ENCODE measurements at places on chromosomes 6 and 20.

DNA sequence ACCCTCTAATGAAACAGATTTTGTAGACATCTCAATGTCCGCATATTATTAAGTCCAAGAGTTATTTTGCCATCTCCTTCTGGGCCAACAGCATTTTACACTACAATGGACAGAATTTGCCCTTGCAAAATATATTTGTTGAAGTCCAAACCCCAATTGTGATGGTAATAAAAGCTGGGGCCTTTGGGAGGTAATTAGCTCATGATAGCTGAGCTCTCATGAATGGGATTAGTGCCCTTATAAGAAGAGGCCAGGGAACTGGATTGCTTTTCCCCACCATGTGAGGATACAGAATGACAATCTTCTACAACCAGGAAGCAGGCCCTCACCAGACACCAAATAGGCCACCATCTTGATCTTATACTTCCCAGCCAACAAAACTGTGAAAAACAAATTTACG lies 44.9 kb upstream of the MTRF1L start:
- no peak for DNase-seq

DNA sequence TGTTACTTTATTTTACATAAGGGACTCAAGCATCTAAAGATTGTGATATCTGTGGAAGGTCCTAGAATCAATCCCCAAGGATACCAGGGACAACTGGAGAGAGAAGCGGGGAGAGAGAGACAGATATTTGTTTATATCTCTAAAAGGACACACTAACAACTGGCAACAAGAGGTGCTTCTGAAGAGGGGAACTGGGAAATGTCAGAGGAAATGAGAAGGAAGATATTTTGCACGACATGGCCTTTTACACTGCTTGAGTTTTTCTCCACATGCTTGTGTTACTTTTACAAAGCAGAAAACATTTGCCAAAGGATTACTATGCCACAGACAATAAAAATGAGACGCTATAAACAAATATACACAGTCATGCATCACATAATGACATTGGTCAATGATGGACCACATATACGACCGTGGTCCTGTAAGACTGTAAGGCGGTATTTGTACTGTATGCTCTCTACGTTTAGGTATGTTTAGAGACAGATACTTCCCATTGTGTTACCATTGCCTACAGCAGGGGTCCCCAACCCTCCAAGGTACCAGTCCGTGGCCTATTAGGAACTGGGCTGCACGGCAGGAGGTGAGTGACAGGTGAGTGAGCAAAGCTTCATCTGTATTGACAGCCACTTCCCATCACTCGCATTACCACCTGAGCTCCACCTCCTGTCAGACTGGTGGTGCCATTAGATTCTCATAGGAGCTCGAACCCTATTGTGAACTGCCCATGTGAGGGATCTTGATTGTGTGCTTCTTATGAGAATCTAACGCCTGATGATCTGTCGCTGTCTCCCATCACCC lies 64.6 kb upstream of the PTPN1 start:
- no peak for DNase-seq

- no peak for DNase-seq
Observed at GRCh38 chr6:5506149-5506548, 244.8 kb downstream of the FARS2 start.

DNA sequence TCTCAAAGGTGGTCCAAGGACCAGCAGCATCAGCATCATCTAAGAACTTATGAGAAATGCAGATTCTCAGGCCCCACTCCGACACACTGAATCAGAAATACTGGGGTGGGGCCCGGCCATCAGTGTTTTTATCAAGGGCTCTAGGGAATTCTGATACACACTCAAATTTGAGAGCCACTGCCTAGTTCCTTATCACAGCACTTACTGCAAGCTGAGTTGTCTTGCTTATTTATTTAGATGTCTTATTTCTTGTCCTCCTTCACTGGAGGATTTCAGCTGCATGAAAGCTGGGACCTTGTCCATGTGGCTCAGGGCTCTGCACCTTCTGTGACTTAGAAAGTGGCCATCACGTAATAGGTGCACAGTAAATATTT lies 139.4 kb upstream of the RREB1 start:
- DNase-seq, result no peak

GRCh38 chr6:136773473-136773796 lies 18.8 kb downstream of the MAP3K5 start:
- no peak for DNase-seq

GRCh38 chr6:15522427-15522826 lies 140.4 kb downstream of the DTNBP1 start:
- no peak for DNase-seq

DNA sequence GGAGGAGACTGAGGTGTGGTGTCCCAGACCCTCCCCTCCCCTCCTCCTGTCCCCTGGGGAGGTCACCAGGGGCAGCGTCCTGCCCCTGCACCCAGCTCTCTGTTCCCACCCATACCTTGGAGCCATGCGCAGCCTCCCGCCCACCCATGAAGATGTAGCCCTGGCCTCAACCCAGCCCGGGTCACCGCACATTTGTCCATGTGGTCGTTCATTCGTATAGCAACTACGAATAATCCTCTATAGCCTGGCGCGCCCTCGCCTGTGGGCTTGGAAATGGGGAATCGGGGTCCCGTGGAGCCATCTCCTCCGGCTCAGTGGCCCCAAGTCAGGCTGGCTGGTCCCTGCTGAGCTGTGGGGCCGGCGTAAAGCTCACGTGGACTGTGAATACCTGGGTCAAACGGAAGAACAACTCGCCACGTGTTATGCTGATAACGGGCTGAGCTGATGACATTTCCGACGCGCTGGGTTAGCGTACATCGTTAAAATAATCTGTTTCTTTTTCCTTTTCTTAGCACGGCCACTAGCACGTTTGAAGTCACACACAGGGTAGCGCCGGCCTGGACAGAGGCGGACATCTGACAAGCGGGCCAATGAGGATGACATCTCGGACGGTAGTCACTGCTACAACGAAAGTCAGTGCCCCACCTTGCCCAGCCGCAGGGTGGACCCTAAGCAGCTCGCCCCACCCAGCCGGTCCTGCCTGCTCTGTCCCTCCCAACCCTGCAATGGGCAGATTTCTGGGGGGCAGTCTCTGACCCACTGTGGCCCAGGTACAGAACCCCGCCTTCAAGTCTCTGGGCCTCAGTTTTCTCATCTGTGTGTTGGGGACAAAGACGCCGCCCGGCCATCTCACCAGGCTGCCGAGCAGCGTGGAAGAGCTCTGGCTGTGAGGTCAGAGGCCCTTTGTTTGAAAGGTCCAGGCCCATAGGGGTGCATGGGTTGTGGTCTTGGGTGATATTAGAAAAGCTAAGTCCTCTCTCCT lies 19.8 kb upstream of the RBBP8NL start:
- no peak for DNase-seq

- DNase-seq, result no peak
Observed at GRCh38 chr20:46111028-46111835, 6.9 kb upstream of the CD40 start.

GRCh38 chr6:36724514-36725390 lies 27.1 kb downstream of the RAB44 start:
- DNase-seq, result peak; percentile 40

- DNase-seq, result no peak
Observed at GRCh38 chr6:52667572-52667971, 3.3 kb upstream of the TMEM14A start.

GRCh38 chr20:1526896-1527295 lies 30.6 kb downstream of the SIRPD start:
- DNase-seq, result no peak

- DNase-seq, result no peak
Observed at GRCh38 chr20:20435453-20435852, 67.5 kb downstream of the INSM1 start.

DNA sequence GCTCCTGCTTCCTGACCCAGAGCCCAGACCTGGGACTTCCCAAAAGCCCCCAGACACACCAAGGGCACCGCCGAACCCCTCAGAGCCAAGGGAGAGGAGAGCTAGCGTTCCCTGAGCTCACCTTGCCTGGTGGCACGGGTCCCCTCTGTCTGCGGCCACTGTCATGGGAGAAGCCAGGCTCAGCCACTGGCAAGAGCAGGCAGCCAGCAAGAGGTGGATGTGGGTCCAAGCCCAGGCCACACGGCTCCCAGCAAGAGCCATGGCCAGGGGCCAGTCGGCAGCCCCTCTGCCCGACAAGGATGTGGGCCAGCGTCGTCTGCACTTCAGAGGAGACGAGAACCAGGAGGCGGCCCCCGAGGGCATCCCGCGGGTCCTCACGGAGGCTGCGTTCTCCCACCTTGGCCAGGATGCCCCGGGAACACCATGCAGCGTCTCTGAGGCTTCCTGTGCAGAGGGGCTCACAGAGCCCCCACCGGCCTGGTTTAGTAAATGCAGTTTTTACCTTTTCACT lies 2.2 kb upstream of the PPDPF start:
- no peak for DNase-seq

- no peak for DNase-seq
Observed at GRCh38 chr6:89243331-89243629, 26.1 kb upstream of the GABRR1 start.

GRCh38 chr20:62739581-62740285 lies 31.1 kb downstream of the NTSR1 start:
- DNase-seq, result no peak

DNA sequence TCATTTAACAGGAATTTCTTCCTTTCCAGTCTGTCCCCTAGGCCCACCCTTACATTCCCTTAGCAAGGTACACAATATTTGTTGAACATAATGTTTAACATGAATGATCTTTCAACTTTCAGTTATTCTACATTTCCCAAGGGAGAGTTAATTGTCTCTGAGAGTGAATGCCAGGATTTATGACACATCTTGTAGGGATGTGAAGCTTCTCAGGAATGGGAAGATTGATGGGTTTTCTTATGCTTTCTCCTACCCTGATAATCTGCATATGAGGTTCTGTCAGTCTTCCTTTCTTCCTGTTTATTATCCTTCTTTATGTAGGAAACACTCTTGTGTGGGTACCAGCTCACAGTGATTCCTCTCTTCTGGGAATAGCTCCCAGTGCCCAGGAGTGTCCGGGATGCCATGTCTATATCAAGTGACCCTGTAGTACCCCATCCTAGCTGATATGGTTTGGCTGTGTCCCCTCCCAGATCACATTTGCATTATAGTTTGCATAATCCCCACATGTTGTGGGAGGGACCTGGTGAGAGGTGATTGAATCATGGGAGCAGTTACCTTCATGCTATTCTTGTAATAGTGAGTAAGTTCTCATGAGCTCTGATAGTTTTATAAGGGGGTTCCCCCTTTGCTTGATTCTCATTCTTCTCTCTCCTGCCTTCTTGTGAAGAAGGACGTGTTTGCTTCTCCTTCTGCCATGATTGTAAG lies 7.1 kb upstream of the FYN start:
- DNase-seq, result no peak

GRCh38 chr6:54827010-54827409 lies 19.6 kb upstream of the FAM83B start:
- no peak for DNase-seq

GRCh38 chr20:37411408-37412219 lies 65.7 kb downstream of the SRC start:
- DNase-seq, result no peak

DNA sequence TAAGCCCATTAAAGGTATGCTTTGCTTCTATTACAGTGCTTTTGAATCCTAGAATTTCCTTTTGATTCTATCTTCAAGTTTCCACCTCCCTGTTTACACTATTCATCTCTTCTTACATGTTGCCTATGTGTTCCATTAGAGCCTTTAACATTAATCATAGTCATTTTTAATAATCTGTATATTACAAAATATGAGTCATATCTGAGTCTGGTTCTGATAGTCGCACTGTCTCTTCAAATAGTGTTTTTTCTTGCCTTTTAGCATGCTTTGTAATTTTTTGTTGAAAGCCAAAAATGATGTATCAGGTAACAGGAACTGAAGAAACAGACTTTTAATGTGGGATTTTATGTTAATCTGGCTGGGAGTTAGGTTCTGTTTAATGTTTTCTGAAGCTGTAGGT lies 68.4 kb downstream of the DNAAF9 start:
- DNase-seq, result no peak

GRCh38 chr6:139378226-139378625 lies 3.8 kb upstream of the CITED2 start:
- DNase-seq, result no peak

DNA sequence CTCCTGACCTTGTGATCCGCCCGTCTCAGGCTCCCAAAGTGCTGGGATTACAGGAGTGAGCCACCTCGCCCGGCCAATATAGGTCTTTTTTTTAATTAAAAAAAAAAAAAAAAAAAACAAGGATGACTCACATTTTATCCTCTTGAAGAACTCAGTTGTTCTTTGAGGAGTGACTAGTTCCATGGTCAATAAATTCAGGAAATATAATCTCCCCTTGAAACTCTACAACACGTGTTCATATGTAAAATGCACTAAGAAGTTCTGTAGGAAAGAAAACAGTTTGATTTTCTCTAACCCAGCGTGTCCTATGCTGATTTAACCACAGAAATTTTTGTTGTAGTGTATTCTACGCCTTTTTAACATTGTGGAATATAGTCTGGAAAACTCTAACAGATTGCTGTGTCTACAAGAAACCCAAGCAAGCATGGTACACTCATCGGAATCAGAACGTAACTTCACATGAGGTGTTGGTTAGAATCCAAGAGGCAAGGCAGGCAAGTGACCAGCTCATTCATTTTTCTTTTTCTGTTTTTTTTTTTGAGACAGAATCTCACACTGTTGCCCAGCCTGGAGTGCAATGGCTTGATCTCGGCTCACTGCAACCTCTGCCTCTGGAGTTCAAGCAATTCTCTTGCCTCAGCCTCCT lies 79.0 kb upstream of the ZNF217 start:
- DNase-seq, result no peak

- DNase-seq, result no peak
Observed at GRCh38 chr6:170357812-170358211, 51.3 kb downstream of the FAM120B start.

GRCh38 chr20:44028003-44028730 lies 113.5 kb downstream of the TOX2 start:
- DNase-seq, result no peak

DNA sequence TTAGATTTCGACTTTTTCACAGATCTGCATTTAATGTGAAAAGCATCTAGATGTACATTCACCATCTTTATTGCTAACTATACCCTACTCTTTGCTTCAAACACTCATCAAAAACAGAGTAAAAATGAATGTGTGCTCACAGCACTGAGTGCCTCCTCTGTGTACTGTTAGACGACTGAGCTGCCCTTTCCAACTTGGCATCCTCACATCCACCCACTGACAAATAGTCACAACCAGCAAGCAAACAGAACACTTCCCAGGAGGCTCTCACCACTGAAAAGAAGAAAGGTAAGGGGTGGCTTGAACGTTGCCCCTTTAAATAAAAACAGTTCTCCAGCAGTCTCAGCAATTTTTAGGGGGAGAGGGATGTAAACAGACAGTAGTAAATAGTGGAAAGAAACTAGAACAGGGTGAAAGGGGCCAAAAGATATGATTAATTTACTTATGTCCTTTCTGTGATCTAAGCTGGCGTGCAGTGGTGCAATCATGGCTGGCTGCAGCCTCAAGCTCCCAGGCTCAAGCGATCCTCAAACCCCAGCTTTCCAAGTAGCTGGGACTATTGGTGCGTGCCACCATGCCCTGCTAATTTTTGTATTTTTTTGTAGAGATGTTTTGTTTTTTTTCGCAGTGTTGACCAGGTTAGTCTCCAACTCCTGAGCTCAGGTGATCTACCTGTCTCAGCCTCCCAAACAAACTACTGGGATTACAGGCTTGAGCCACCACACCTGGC lies 48.7 kb downstream of the IPCEF1 start:
- DNase-seq, result no peak

GRCh38 chr6:115573861-115574260 lies 486.8 kb downstream of the FRK start:
- DNase-seq, result no peak
